ENCODE measurements at places on chromosomes 6 and 20.

- DNase-seq = no peak
Measured at GRCh38 chr20:14637441-14637840, 300.0 kb upstream of the FLRT3 start.

DNA sequence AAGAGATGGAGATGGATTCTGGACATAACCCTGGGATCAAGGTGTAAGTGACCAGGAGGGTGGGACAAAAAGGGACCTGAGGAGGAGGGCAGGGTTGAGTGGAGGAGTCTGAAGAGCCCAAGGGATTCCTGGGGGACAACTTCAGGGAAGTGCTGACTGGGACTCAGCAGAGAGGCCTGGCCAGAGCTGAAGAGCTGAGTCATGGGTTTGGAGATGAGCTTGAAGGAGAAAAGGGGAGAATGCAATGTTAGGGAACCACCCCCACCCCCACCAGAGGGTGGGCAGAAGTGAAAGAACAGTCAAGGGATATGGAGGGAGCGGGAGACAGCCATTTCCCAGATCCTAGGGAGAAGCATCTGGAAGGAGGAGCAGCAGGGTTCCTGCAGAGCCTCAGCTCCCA lies 55.2 kb downstream of the INSM1 start:
- DNase-seq = no peak

DNA sequence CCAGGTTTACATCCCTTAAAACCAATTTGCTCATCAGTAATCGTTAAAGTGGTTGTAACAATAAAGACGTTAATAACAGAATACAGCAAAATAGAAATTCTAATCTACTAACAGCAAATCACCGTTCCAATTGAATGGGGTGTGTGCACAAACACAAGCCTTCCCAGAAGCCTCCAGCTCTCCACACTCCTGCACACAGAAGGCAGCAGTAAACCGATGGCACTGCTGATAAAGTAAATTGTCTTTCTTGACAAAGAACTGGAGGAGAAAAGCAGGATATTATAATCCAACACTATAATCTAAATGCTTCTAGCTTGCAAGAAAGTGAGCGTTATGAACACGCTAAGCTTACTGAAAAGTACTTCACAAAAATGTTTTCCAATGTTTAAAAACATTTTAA lies 7.0 kb downstream of the ZNF217 start:
- DNase-seq = no peak

GRCh38 chr6:157629220-157629619 lies 193.8 kb upstream of the SNX9 start:
- DNase-seq = peak; percentile 54

- DNase-seq = no peak
Measured at GRCh38 chr6:33105916-33106871, 30.4 kb downstream of the HLA-DPB1 start.

GRCh38 chr6:53671111-53671510 lies 5.6 kb upstream of the KLHL31 start:
- peak; percentile 22 for DNase-seq

DNA sequence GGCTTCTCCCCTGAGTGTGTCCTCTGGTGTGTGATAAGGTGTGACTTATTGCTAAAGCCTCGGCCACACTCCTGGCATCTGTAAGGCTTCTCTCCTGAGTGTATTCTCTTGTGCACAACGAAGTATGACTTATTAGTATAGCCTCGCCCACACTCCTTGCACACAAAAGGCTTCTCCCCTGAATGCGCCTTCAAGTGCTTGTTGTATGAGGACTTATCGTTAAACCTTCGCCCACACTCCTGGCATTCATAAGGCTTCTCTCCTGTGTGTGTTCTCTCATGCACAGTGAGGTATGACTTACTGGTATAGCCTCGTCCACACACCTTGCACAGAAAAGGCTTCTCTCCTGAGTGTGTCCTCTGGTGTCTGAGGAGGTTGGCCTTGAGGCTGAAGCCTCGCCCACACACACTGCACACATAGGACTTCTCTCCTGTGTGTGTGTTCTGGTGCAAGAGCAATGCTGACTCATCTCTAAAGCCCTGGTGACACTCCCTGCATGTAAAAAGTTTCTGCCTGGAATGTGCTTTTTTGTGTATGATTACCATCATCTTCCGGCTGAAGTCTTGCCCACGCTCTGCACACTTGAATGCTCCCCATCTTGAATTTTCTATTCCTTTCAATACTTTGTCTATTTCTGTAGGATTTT lies 20.4 kb downstream of the ZNF337 start:
- peak; percentile 65 for DNase-seq

GRCh38 chr6:166465003-166465399 lies 82.3 kb upstream of the MPC1 start:
- peak; percentile 26 for DNase-seq

- DNase-seq = no peak
Measured at GRCh38 chr20:33482581-33482980, 7.3 kb upstream of the CBFA2T2 start.

GRCh38 chr20:55515832-55516231 lies 489.5 kb downstream of the CBLN4 start:
- no peak for DNase-seq

- no peak for DNase-seq
Measured at GRCh38 chr6:39419607-39420006, 97.1 kb upstream of the KCNK16 start.

DNA sequence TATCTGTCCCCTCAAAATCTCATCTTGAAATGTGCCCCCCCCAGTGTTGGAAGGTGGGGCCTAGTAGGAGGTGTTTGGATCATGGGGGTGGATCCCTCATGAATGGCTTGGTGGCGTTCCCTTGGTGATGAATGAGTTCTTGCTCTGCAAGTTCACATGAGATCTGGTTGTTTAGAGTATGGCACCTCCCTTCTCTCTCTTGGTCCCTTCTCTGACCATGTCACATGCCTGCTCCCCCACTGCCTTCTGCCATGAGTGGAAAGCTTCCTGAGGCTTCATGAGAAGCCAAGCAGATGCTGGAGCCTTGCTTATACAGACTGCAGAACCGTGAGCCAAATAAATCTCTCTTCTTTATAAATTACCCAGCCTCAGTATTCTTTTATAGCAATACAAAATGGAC lies 70.9 kb downstream of the MAN1A1 start:
- no peak for DNase-seq

GRCh38 chr6:161750686-161751085 lies 476.8 kb upstream of the AGPAT4 start:
- DNase-seq = peak; percentile 47

- DNase-seq = peak; percentile 56
Measured at GRCh38 chr6:53623497-53623896, 42.1 kb downstream of the KLHL31 start.

- no peak for DNase-seq
Measured at GRCh38 chr6:143139239-143139784, 78.6 kb downstream of the AIG1 start.

GRCh38 chr6:168280020-168280898 lies 39.3 kb downstream of the DACT2 start:
- no peak for DNase-seq

DNA sequence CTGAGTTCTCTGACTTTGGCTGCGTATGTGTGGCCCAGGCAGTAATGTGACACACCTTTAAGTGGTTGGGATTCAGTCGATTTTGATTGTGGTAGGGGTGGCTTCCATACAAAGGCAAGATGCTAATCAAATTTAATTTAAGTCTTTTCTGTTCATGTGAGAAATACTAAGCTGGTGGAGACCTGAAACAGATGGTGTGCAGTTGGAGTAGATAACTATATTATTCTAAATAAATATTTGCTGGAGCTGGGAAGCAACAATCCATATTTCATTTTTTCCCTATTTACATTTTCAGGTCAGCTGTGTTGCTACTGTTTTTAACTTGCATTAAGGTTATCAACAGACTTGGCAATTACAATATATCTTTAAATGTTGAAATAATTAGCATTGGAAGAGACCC lies 67.4 kb upstream of the C20orf144 start:
- DNase-seq = no peak

- DNase-seq = no peak
Measured at GRCh38 chr6:160523223-160523622, 140.9 kb downstream of the LPA start.

DNA sequence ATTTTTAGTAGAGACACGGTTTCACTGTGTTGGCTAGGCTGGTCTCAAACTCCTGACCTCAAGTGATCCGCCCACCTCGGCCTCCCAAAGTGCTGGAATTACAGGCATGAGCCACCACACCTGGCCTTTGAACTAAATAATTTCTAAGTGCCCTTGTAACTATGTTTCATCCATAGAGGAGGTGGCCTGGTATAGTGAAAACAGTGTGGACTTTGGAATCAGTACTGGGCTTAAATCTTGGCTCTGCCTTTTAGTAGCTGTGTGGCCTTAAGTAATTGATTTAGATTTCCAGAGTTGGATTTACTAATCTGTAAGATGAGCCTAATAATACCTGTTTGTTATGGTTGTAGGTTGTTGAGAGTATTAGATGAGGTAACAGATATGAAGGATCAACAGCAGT lies 14.2 kb upstream of the TGM3 start:
- DNase-seq = no peak

GRCh38 chr20:32999603-33000250 lies 4.5 kb downstream of the SUN5 start:
- no peak for DNase-seq
